Large intestine (tissue), 12 donors: ENCODE measurements at places on chromosomes 12 and 14.

- DNase-seq: no peak
Measured at GRCh38 chr12:38527631-38528030, 211.1 kb downstream of the ALG10B start.

DNA sequence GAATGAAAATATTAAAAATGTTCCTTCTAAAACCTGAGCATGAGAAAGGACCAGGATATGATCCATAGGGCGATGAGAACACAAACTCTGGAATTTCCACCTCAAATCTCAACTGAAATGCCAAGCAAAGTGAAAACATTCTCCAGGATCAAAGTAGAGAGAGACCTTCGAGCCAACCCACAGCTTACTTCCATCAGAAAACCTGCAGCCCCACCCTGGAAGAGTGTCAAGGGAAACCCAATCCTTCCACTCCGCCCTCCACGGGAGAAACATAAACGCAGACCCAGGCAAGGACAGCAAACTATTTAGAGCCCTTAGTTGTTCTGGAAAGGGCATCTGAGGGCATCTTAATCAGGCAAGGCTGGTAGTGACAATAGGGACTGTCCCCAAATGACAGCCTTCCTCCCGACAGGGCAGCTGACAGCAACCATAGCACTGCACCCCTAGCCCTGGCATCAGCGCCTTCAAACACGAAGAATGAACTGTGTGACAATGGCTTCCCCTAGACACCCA lies 21.8 kb downstream of the SLC15A4 start:
- DNase-seq: no peak

DNA sequence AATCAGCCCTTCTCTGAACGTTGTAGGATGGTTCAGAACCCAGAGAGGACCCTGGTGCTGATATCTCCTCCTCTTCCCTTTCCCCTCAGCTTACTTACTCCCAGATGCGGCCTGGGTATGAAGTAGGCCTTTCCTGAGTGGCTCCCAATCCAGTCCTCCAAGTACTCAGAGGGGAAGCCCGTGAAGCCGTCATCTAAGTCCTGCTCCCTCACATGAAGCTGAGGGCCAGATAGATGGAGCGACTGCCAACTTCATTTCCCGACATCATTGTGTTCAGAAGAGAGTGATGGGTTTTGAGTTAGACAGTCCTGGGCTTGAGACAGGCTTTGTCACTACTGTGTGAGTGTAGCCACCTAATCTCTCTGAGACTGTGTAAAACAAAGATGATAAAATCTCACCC lies 2.7 kb downstream of the APOLD1 start:
- no peak for DNase-seq

- no peak for DNase-seq
Measured at GRCh38 chr12:3559601-3560294, 68.7 kb downstream of the PRMT8 start.

DNA sequence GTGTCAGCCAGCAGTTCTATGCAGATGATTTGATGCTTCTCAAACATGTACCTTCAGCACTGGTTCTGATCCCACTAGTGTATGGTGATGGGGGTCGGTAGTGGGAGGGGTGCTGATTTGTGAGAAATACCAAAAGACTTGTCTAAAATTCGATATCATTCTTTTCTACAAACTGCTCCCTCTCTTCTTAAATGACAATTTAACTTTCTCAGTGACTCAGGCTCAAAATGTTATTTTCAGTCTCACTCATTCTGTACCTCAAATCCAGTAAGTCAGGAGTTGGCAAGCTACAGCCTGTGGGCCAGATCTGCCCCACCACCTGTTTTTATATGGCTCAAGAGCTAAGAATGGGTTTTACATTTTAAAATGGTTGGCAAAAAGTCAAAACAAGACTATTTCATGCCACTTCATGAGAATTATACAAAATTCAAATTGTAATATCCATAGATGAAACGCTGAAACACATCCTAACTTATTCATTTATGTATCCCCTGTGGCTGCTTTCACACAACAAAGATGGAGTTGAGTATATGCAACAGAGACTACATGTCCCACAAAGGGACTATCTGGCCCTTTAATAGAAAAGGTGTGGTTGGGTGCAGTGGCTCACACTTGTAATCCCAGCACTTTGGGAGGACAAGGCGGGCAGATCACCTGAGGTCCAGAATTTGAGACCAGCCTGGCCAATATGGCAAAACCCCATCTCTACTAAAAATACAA lies 6.6 kb upstream of the NOP2 start:
- no peak for DNase-seq

- no peak for DNase-seq
Measured at GRCh38 chr14:76976240-76977005, 52.1 kb downstream of the IRF2BPL start.

DNA sequence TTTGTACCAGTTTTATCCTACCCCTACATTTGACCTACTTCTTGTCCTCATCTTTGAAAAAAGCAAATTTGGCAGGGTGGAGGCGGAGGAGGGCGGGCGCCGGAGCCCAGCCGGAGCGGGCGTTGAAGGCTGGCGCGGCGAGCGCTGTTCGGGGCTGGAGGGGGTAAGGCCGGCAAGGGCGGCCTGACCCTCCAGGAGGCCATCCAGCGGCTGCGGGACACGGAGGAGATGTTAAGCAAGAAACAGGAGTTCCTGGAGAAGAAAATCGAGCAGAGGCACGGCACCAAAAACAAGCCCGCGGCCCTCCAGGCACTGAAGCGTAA lies 27.2 kb downstream of the FBXO34 start:
- no peak for DNase-seq

- DNase-seq: no peak
Measured at GRCh38 chr14:23557521-23557920, 1.4 kb downstream of the THTPA start.

DNA sequence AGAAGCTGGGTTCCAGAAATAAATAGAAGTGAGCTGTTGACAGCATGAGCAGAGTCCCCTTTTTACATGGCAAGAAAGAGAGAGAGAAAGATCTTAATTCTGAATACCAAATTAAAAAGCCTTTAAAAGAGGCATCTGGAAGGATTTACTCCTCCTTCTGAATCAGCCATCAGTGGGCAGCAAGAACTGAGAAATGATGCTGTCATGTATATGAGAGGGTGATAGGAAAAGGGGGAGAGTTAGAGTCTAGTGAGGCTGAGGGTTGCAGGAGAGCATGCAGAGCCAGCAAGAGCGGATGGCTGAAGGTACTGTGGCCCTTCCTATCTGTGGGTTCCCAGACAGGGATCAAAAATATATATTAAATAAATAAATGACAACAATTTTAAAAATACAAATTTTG lies 34.5 kb upstream of the GNG2 start:
- no peak for DNase-seq

DNA sequence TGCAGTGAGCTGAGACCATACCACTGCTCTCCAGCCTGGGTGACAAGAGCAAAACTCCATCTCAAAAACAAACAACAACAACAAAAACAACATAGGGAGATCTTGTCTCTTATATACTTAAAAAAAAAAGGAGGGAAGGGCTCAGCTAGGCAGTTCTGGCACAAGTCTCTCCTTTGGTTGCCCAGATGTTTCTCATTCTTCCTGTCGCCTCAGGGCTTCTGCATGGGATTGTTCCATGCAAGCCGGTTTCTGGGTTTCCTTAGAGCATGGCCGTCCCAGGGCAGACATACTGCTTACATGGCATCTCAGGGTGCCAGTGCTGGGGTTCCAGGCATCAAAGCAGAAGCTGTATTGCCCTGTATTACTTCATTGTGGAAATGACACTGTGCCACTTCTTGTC lies 5.2 kb upstream of the SLC8B1 start:
- DNase-seq: no peak

- no peak for DNase-seq
Measured at GRCh38 chr12:59580050-59580449, 15.8 kb upstream of the SLC16A7 start.

DNA sequence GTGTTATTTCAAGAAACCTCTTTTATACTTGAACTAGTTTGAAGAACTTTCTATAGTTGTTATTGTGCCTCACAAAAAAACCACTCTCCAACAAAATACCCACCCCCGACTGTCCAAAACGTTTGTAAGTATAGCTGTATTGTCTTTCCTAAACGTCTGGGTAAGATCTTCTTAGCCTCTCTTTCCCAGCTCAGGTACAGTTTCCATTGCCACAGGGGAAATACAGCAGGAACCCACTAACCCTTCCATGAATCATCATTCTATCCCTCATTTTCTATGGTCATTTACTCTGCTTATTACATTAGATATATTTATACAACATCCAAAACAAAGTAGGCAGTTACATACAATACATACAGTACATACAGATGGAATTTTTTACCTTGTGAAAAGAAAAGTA lies 70.8 kb downstream of the ZFC3H1 start:
- DNase-seq: no peak

GRCh38 chr14:20455355-20456300 lies 602 bp downstream of the APEX1 start:
- peak; percentile 79 for DNase-seq

- peak; percentile 20 for DNase-seq
Measured at GRCh38 chr12:132766380-132767085, 4.9 kb upstream of the ANKLE2 start.

GRCh38 chr12:57772429-57773322 lies at the start of gene EEF1AKMT3:
TSS of gene EEF1AKMT3 (plus strand) at chr12:57772614. CDS start at chr12:57772725, 111 bp downstream.
- no peak for DNase-seq

DNA sequence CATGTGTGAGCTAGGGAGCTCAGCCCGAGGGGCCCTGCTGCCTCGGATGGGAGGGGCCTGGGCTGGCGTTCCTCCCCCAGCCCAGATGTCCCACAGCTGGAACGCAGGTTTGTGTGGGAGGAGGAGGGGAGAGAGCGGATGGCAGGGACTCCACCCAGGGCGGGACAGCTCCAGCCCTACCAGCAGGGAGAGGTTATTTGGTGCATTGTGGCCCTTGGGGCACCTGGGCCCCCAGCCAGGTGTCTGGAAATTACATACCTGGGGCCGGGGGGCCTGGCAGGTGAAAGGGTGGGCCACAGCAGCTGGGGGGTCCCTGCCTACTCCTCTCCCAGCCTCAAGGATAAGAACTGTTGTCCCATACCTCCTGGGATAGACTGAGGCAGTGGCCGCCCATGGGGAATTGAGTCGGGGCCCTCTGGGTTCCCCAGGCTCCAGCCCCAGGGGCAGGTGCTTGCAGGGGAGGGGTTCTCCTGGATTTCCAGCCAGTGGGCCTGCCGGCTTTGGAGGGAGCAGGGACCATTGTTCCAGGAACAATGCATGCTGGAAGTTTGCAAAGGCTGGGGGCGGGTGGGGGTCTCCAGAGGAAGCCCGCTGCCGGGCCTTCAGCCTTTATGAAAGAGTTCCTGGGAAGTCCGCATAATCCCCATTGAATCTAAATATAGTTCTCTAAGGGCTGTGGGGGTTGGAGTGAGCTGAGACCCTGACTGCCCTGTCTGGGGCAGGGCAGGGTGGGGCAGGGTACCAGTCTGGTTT lies 1.2 kb downstream of the KIF26A start:
- no peak for DNase-seq

- DNase-seq: no peak
Measured at GRCh38 chr12:106740818-106741217, 33.7 kb upstream of the RIC8B start.

GRCh38 chr12:112517730-112518364 lies 99.1 kb downstream of the PTPN11 start:
- DNase-seq: no peak

- DNase-seq: peak; percentile 42
Measured at GRCh38 chr14:53531156-53531555, 378.0 kb upstream of the DDHD1 start.

- no peak for DNase-seq
Measured at GRCh38 chr14:20429801-20430669, 5.9 kb downstream of the KLHL33 start.

- no peak for DNase-seq
Measured at GRCh38 chr14:24327303-24327702, 7.6 kb downstream of the ADCY4 start.

DNA sequence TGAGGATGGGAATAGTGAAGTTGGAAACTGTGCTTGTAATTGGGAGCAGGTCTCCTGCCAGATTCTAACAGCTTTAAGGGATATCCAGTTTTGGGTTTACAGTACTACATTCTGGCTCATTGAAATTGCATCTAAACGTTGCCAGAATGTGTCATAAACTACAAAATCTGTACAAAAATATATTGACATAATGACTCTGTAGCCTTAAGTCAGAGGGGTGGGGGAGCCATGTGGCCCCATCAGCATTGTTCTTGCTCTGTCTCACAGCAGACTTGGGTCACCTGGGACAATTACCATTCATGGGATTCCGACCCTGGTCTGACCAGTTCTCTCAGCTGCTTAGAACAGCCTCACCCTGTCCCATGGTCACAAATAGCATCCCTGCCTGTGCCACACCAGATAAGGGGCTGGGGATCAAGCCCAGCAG lies 43.3 kb upstream of the MED13L start:
- DNase-seq: no peak
